ENCODE measurements at places on chromosomes 1 and 21.

DNA sequence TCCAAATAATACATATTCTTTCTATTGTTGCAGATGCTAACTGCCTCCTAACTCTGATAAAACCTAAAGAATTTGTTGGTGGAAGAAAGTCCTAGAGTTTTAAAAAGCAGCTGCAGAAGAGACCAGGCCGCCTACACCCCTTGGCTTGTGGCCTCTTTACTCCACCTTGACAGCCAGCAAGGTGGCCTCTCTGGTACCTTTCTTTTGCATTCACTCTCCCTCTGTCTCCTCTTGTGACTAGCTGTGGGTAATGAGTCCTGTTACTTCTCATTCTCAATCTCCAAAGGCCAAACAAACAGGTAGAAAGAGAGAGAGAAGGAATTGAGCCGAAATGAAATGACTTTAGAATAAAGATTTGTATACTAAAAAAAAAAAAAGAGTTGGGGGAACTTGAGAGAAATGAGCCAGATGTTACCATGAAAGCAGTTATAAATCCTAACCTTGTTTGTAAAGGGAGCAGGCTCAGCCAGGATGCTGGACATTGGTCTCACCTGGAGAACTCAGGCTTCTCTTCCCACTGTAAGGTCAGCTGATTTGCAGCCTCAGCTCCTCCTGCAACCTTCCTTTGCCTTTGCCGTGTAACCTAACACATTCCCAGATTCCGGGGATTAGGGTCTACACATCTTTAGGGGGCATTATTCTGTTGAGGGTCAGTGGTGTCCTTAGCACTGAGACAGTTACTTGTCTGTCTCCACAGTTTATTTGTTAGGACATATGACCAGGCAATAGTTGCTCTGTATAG lies 164.1 kb upstream of the IRF2BP2 start:
- DNase-seq, result no peak

DNA sequence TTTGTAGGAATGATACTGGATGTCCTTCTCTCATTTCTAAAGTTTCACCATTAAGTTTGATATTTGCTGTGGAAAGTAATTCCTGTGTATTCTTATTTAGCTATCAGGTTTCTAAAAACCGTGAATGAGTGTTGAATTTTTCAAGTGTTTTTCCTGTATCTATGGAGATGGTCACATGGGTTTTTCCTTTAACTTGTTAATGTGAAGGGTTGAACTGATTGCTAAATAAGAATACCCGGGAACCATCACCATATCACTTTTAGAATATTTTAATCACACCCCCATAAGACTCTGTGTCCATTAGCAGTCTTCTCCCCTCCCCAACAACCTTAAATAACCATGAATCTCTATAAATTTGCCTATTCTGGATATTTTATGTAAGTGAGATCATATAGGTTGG lies 16.5 kb upstream of the ASAP3 start:
- DNase-seq, result no peak

- no peak for DNase-seq
These were observed 1.3 kb upstream of the CHI3L1 start for GRCh38 chr1:203187689-203188264.

GRCh38 chr1:203678943-203679661 lies 52.5 kb downstream of the ATP2B4 start:
- DNase-seq, result no peak
